HFF-Myc (cell line): ENCODE measurements at places on chromosomes 2 and 18.

DNA sequence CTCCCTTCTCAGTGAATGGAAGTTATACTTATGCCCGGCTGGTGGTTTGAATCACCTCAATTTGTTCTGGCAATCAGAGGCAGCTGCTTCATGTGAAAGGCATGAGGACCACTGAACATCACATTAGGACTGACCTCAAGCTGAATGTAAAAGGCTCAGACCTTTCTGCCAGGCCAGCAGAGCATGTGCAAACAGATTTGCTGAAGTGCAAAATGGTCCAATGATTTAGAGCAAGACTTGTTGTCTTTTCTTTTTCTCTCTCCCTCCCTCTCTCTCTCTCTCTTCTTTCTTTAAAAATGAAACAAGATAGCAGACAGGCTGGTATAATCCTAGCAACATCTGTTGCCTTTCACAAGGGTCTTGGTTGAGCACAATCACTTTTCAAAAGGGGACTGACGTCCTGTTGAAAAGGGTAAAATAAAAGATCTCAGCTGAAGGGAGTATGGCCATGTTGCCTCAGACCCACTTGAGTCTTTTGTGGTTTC lies 13.3 kb upstream of the CDH7 start:
- no peak for DNase-seq

- no peak for DNase-seq
Observed at GRCh38 chr2:100893392-100894104, 73.6 kb downstream of the NPAS2 start.

- no peak for DNase-seq
Observed at GRCh38 chr2:129777762-129778583, 201.5 kb upstream of the RAB6C start.

GRCh38 chr2:50315336-50315735 lies 716.6 kb downstream of the NRXN1 start:
- no peak for DNase-seq

GRCh38 chr2:240196716-240197461 lies 56.4 kb upstream of the OTOS start:
- no peak for DNase-seq
